Brain microvascular endothelial cell (primary cell): ENCODE measurements at places on chromosomes 1 and 21.
A peak's percentile ranks its signal among the peaks of the same experiment; 100 is the strongest.

GRCh38 chr1:183323849-183324683 lies 94.1 kb downstream of the NMNAT2 start:
- peak; percentile 20 for DNase-seq

GRCh38 chr21:17931080-17931479 lies 111.9 kb upstream of the C21orf91 start:
- no peak for DNase-seq

GRCh38 chr1:150093805-150094204 lies 26.2 kb downstream of the VPS45 start:
- DNase-seq, result no peak

DNA sequence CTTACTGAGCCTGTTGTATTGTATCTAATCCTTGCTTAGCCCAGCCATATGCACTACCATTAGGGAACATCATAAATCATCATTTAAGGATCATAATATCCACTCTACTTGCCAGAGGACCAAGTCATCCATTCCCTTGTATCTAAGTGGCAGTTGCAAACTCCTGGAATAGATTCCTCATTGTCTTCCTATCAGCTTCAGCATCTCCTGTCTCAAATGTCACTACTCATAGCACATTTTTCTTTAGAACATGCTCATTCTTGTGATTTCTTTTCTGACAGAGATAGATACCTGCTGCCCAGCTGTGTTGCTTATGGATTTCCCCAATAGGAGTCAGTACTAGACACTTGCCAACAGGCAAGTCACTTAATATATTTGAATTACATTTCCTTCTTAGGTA lies 84.3 kb downstream of the OLFML3 start:
- no peak for DNase-seq

DNA sequence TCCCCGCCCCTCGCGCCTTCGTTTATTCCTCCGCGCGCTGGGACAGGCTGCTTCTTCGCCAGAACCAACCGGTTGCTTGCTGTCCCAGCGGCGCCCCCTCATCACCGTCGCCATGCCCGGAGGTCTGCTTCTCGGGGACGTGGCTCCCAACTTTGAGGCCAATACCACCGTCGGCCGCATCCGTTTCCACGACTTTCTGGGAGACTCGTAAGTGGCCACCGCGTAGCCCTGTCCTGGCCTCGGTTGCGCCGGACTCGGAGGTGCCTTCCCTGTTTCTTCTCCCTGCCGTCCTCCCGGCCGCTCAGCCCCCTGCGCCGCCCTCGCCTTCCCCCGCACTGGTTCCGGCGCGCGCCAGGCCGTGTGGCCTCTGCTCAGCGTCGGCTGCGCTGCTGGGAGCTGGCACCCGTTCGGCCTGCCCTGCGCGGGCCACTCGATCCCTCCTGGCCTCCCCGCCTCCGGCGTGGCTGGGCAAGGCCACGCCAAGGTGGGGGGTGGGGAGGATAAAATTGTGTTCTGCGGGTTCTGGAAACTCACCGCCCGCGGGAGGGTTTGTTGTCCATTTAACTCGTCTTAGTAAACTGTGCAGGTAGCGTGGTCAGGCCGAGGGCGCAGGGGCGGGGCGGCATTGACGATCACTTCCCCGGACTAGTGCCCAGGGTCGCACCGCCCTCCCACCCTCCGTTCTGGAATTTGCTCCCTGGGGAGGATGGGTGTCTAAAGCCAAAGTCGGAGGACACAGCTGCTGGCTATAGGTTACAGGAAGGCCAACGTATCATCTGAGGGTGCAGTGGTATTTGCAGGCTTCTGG lies at the start of gene PRDX6:
Gene PRDX6, plus strand, starts transcription at position 50 of the 808 bp plus-strand sequence. Its CDS starts 63 bp downstream, at position 113.
- DNase-seq, result peak; percentile 77

DNA sequence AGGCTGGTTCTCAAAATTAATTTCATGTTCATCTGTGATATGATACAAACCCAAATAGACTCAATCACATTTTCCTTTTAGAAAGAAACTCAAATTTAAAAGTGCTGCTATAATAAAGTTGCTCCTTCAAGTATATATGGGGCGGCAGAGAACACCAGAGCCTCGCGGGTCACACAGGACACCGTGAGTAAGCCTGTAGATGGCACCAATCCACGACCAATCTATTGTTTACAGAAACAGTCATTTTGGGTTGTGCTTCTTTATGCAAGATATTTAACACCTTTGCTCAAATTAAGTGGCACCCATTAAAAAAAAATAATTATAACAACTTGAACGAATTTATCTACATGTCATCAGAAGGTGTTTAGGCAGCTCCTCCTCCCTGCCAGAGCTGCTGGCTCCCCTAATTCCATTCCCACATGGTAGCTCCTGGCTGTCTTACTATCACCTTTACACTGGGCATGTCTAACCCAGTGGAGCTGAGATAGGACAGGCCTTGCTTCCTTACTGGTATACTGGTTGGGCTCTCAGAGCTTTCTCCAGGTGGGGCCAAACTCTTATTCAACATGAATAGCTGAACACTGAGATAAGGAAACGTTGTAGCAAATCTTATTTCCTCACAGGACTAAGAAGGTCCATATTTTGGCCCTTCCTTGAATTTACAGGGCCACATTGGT lies 287.0 kb downstream of the SDCCAG8 start:
- no peak for DNase-seq

- peak; percentile 36 for DNase-seq
Measured at GRCh38 chr1:181189691-181190363, 101.3 kb downstream of the IER5 start.

DNA sequence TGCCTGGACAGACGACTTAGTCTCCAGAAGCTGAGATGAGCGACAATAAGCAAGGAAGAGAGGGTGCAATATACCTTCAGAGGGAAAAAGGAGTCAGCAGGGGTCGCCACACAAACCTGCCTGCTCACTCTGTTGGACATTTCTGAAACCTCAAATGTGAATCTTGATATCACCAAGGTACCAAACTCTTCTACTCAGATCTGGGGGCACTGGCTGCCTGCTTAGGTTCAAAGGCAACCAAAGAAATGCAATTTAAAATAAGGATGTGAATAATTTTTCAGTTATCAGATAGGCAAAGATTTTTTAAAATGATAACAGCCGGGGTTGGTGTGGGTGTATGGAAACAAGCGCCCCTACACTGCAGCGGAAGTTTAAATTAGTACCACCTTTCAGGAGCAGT lies 164.2 kb downstream of the HIVEP3 start:
- no peak for DNase-seq

- DNase-seq, result peak; percentile 47
Measured at GRCh38 chr21:29072873-29073221, 601 bp downstream of the CCT8 start.

- no peak for DNase-seq
Measured at GRCh38 chr1:226532553-226532952, 16.0 kb upstream of the STUM start.

DNA sequence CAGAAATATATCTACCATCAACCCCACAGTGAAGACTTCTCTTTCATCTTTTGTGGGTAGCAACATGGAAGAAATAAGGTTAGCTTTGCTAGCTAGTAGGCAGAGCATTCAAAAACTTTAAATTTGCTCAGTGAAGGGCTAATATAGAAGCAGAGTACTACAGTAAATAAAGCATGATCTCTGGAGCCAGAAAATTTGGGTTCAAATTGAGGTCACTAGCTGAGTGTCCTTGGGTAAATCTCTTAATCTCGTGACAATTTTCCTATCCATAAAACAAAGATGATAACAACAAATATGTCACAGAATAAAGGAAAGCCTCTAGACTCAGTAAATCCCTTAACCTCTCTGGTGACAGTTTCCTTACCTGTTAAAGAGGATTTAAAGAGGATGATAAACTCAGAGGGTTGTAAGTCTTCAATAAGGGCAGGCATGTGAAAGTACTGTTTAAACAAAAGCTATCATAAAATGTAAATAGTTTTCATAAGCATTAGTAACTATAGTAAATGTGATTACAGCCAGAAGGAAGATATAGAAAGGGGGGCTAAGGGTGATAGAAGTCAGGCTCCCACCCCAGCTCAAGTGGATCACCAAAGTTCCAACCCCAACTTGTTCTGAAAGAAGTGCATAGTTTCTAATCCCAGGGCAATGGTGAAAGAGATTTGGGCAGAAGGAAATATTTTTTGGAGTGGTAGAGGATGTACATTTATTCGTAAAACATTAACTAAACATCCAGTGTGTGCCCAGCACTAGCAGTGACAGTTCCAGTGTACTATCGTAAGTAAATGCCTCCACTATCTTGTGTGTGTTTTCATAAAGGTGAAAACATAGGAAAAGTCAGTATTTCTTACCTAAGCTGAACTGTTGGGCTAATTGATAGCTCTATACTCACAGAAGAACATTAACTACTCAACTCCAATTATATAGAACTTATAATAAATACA lies 24.8 kb downstream of the TM2D1 start:
- DNase-seq, result no peak

DNA sequence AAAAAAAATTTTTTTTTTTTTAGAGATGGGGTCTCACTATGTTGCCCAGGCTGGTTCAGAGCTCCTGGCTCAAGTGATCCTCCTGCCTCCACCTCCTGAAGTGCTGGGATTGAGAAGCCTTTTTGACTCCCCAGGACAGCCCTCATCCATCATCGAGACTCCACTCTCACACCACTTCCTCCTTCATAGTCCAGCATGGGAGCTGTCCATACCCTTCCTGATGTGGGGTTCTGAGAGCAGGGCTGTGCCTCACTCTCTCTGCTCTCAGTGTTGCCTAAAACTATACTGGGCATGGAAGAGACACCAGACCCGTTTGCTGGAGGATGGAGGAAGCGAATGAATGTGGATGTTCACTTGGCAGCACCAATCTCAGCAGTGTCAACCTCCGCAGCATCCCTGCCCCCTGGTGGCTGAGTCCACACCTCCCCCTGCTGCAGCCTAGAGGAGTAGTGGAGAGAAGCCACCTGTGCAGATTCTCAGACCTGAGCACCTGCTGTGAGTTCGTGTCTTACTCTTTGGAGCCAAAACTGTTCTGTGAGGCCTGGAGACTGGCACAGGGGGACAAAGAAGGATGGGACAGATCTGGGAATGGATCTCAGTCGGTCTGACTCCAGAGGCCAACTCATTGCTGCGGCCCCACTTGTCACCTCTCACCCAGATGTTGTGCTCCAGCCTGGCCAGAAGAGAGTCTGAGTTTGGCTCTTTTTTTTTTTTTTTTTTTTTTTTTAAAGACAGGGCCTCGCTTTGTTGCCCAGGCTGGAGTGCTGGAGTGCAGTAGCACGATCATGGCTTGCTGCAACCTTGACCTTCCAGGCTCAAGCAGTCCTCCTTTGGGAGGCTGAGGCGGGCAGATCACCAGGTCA lies 17.7 kb downstream of the TINAGL1 start:
- DNase-seq, result no peak

DNA sequence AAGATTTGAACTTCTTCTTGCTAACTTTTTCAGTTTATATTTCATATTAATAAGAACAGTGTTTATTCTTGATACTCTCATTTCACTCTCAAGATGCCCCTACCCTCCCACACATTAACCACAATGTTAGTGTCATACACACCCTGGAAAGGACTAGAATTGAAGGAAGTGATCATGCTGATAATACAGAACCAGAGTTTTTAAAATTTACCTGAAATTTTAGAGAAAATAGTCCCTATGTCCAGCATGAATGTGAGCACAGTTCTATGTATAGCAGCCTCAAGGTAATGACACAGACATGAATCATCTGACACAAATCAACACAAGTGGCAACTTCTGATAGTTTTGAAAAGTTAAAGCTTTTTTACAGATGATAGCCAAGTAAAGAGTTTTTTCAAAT lies 26.0 kb downstream of the RGS1 start:
- DNase-seq, result no peak

GRCh38 chr1:220943319-220943996 lies 64.2 kb downstream of the HLX start:
- DNase-seq, result no peak

- DNase-seq, result peak; percentile 28
Measured at GRCh38 chr1:59549903-59550302, 253.0 kb downstream of the FGGY start.
